Omental fat pad (tissue), 4 donors: ENCODE measurements at places on chromosomes 7 and 10. TPM values are rescaled to one million over a fixed set of nuclear protein-coding genes. Genes with fewer than 3 reads are reported as not detected.

Gene PNLIPRP2
- total RNA-seq, result not detected

Gene PDE1C
- total RNA-seq, result 5.1 TPM

DNA sequence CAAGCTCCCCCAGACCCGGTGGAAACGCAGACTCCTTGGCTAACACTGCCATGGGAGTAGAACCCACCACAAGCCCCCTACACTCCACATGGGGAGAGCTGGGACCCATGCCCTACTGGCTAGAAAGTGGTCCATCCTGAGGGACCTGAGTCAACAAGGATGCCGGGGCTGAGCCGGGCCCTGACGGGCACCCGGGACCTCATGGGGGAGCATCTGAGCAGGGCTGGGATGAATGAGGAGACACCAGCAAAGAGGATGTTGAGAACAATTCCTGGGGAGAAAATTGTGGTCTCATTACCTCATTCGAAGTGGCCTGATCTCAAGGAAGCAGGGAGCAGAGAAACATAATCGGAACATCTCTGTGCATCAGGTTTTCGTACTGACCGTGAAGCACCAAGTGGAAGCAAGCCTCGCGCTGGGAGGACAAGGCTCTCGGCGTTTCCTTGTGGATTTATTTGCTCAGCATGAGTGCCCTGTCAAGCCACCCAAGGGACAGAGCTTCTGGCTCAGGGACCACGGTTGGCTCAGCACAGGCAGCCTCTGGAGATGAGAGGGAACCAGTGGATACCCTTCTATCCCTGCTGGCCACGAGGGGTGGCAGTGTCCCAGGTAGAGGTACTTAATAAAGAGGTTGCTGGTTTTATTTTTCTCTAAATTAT is 132.2 kb upstream of the FAM20C start:
- DNase-seq, result no peak

DNA sequence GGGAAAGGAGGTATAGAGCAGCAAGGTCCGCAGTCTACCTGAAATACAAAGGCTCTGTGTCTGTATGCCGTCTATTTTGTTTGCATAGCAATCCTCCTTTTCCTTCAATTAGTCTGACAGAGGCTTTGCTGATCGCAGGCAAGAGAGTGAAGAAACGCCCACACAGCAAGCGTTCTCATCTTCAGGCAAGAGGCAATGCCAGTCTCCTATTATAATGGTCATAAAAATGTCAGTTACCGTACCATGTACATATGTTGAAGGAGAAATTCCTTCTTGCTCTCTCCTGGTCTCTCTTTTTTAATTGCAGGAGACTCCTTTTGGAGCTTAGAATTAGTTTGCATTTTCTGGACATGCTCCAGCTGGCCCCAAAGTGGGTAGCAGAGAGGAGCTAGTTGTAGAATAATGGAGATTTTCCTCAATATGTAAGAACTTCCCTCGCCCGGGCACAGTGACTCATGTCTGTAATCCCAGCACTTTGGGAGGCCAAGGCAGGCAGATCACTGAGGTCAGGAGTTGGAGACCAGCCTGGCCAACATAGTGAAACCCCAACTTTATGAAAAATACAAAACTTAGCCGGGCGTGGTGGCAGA is 139.5 kb downstream of the PFKFB3 start:
- no peak for DNase-seq

- DNase-seq, result peak; percentile 22
Measured at GRCh38 chr7:63521-64021, 128.8 kb upstream of the FAM20C start.

GRCh38 chr7:76074972-76075370 is 27.1 kb downstream of the MDH2 start:
- no peak for DNase-seq

- no peak for DNase-seq
Measured at GRCh38 chr7:2516194-2516555, 3.4 kb upstream of the LFNG start.

Gene CFAP46
- total RNA-seq, result 0.37 TPM

Gene MIOS
- total RNA-seq, result 39.0 TPM

Gene MALSU1
- 51.2 TPM for total RNA-seq

Gene ZNF862
- 20.6 TPM for total RNA-seq

GRCh38 chr7:67505449-67505848 is 508.8 kb downstream of the TYW1 start:
- DNase-seq, result no peak

GRCh38 chr7:13290975-13291374 is 603.5 kb downstream of the ARL4A start:
- DNase-seq, result no peak

DNA sequence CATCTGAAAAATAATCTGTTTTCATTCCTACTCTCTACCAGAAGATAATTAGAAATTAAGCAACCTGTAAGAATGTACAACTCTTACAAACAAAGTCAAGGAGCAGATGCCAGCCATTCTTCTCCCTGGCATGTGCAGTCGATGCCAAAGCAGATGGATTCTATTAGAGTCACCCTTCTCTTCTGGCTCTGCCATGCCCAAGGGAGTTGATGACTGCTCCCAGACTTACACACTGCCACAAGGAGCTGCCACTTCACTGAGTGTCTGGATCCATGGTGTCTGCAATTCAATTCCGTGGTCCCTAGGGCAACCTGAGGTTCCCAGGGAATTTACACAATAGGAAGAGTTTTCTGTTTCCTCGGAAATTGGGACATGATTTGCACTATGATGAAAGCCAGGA is 89.1 kb upstream of the IFRD1 start:
- no peak for DNase-seq

GRCh38 chr10:55446441-55447002 is 645.5 kb upstream of the PCDH15 start:
- no peak for DNase-seq

DNA sequence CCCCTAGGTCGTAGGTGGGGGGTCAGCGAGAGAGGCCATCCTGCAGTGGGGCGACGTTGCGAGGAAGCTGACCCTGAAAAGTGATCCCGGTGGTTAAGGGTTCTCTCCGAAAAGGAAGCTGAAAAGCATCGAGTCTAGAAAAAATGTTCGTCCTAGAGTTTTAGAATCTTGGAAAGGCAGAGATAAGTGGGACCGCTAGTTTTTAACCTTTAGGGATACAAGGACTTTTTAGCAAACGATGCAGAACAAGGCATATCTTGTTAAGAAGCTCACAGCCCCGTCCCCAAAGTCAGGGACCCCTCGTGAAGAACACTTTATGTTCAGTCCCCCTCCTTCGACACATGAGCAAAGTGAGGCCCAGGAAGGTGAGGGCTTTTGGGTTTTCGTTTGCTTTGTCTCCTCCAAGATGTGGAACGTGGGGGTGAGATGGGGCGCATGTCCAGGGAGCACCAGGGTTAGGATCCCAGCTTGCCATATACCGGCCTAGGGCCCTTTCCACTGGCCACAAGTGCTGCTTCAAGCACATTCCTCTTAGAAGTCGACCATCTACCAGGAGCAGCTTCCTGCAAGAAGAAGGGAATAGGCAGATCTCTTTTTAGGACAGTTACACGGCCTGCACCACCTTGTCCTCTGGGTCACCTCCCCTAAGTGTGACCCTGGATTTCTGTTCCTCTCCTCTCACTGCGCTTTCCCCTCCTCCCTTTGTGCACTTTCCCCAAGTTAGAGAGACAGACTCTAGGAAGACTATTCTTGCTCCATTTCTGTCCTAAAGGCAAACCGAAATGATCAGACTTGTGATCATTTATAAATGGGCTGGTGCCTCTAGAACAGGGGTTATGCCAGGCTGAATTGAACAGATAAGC is 969 bp downstream of the SLC35G1 start:
- no peak for DNase-seq

Gene AQP1
- 440 TPM for total RNA-seq

- peak; percentile 30 for DNase-seq
Measured at GRCh38 chr7:100545360-100546128, 6.5 kb downstream of the AGFG2 start.

DNA sequence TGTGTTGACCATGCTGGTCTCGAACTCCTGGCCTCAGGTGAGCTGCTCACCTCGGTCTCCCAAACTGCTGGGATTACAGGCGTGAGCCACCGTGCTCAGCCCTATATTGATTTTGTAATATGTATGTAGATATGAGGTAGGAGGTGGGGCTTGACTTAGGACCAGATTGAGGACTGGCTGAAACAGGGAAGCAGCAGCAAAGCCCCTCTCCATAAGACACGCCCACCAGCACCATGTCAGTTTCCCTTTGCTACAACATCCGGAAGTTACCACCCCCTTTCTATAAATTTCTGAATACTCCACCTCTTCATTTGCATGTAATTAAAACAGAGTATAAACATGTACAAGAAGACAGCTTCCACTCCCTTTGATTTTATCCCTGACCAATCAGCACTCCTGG is 47.9 kb upstream of the MYL10 start:
- no peak for DNase-seq

Gene C7orf57
- not detected for total RNA-seq

GRCh38 chr10:124259139-124259825 is 159.4 kb downstream of the OAT start:
- DNase-seq, result no peak

DNA sequence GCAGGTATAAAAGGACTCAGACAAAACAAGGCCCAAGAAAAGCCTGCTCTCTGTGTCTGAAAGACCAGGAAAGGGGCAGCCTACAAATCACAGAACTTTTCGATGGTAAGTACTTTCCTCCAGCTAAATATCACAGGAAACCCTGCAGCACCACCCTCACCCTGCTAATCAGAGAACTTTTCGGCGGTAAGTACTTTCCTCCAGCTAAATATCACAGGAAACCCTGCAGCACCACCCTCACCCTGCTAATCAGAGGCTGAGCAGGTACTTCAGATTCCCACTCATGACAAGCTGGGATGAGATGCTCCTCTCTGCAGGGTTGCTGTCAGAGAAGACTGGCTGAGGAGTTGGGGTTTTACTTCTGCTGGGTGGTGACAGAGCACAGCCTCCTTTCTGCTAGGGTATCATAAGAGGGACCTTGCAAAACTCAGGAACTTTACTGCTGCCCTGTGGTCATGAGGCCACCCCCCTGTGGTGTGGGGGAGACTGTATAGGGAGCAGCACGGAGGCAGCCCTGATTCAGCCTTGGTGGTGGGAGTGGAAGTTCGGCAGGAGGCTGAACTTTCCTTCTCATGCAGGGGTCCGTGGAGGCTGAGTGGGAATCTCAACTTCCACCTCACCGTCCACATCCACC is 7.2 kb downstream of the WDR37 start:
- DNase-seq, result no peak

- DNase-seq, result no peak
Measured at GRCh38 chr10:17735166-17735941, 16.6 kb upstream of the TMEM236 start.

Gene KNDC1
- total RNA-seq, result 7.7 TPM

Gene MAPK8
- total RNA-seq, result 43.4 TPM

Gene THAP5
- 24.7 TPM for total RNA-seq

DNA sequence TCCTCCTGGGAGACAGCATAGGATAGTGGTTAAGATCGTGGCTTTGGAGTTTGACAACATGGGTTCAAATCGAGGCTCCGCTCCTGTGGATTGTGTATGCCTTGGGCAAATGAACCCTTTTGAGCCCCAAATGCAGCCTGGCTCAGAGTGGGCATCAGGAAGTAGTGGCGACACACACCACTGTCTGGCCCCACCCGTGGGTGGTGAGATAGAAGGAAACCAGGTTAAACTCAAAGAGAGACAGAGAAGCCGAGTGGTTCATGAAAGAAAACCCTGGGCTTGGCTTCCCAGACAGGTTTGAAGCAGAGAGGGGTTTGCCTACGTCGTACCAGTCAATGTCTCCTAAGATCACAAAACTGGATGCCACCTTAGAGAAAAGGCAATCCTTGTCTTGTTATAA is 57.7 kb downstream of the PRTFDC1 start:
- no peak for DNase-seq

- DNase-seq, result no peak
Measured at GRCh38 chr10:75358132-75358531, 43.4 kb downstream of the ZNF503 start.
